ENCODE measurements at places on chromosomes 13 and 19.

- DNase-seq = no peak
Measured at GRCh38 chr19:2027361-2027760, 11.8 kb upstream of the BTBD2 start.

DNA sequence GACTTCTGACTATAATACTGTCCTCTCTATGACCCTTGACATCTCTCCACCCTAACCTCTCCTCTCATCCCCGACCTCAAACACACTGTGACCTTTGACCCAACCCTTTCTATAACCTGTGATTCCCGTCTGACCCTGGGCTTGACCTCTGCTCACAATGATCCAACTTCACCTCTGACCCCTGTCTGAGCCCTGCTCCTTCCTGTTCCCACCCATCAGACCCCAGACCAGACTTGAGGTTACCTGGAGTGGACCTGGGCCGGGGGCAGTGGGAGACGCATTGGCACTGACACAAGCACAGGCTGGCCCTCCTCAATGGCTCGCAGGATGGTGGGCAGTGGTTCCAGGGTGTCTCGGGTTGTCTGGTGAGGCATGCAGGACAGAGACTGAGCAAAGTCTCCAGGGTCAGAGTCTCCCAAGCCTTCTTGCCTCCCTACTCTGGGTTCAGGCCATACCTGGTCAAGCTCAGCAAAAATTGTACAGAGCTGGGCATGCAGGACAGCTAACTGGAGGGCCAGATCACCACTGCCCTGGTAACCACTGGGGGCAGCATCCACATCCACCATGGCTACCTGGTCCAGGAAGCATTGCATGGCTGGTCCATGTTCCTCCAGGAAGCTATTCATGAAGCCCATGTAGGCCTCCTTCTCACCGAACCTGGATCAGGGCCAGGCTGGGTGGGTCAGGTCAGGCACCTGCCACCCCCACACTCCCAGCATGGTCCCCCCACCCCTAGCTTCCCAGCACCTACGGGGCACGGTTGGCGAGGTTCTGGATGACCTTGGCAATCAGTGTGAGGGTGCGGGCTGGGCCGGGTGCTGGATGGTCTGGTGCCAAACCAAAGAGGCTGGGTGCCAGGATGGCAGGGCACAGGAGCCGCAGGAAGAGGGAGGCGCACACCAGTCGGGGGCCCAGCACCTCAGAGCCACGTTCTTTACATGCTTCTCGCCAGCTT, 4.4 kb upstream of the WIZ start:
- DNase-seq = no peak

- DNase-seq = no peak
Measured at GRCh38 chr19:32104850-32105235, 240.6 kb upstream of the ZNF507 start.

GRCh38 chr19:32881766-32882165, 12.2 kb upstream of the SLC7A9 start:
- DNase-seq = no peak

- DNase-seq = no peak
Measured at GRCh38 chr13:52652980-52653303, 306 bp downstream of the SUGT1 start.

Data from hypothalamus (tissue), 51 donors.